Left renal pelvis (tissue), 4 donors: ENCODE measurements at places on chromosomes 5 and 9. TPM values are rescaled to one million over a fixed set of nuclear protein-coding genes. Genes with fewer than 3 reads are reported as not detected.

LRRTM2 gene
- 3.0 TPM for polyA plus RNA-seq

DNAJB5 gene
- 11.7 TPM for polyA plus RNA-seq

GRCh38 chr5:87127956-87128687 lies 139.6 kb upstream of the RASA1 start:
- no peak for DNase-seq

GRCh38 chr5:126107381-126107780 lies 315.8 kb upstream of the GRAMD2B start:
- no peak for DNase-seq

FREM1 gene
- polyA plus RNA-seq = 184 TPM
